ENCODE measurements at places on chromosomes 4 and X. TPM values are rescaled to one million over a fixed set of nuclear protein-coding genes. Genes with fewer than 3 reads are reported as not detected.

- DNase-seq = peak; percentile 29
Observed at GRCh38 chr4:93066749-93067148, 761.8 kb upstream of the ATOH1 start.

DNA sequence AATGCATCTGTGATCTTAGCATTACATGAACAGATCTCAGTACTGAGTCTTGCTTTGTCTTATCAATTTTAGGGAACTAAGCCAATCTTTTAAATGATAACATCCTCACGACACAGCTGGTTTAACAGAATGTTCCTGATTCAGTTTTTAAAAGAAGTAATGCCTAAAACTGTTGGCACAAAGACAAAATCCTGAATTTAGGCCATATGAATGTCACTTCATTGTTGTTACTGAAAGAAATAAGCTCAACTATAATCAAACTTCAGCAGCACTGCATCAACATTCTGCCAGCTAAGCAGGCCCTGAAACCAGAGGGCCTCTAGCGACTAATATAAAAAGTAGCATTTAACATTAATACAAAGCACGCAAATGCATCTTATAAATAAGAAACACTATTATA, 130.6 kb downstream of the FRYL start:
- no peak for DNase-seq

DNA sequence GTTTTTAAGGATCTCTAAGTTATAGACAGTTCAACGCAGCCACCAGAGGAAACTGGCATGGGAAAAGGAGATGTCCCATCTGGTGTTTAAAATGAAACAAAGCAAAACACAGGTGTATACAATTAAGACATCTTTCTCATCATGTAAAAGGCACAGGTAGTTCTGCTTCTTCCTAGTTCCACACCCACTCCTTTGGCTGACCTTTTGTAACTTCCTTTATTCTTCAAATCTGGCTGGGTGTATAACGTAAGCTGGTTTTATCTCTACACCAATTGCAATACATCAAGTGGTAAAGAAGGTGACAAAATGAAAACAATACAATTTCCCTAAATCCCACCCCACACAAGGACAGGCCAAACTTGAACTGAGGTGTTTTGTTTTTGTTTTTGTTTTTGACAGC, 27.3 kb upstream of the FBXW7 start:
- no peak for DNase-seq

DNA sequence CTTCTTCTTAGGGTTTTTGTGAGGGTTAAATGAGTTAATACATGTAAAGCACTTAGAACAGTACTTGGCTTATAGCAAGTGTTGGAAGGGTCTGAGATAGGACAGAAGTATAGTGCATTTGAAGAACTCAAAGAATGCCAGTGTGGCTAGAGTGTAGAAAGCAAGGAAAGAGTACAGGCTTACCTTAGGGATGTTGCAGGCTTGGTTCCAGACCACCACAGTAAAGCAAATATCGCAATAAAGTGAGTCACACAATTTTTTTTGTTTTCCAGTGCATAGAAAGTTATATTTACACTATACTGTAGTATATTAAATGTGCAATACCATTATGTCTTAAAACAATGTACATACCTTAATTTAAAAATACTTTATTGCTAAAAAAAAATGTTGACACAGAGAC, 41.3 kb downstream of the KIF4A start:
- no peak for DNase-seq

Gene MAGEA8
- total RNA-seq = not detected

Gene AMBN
- total RNA-seq = not detected

Gene POF1B
- 1.1 TPM for total RNA-seq

Gene MAGEA12
- total RNA-seq = not detected

Gene AFM
- not detected for total RNA-seq

Measured in MCF 10A (cell line).